ENCODE measurements at places on chromosomes 5 and 9.

DNA sequence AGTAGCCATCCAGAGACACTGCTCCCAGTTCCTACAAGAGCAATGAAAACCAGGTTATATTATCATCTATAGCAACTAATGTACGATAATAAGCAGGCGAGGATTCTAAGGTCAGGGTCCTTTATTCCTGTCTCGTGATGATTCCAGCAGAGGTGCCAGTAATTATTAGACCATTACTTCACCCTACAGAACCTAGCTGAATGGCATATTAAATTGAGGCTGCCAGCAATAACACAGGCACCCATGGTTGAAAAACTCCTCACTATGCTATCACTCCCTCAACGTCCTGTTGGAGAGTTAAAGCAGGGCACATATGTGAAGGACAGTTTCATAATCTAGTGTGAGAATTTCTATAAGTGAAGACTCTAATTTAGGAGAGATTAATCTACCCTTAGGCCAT is 29.7 kb downstream of the DCAF12 start:
- no peak for DNase-seq

DNA sequence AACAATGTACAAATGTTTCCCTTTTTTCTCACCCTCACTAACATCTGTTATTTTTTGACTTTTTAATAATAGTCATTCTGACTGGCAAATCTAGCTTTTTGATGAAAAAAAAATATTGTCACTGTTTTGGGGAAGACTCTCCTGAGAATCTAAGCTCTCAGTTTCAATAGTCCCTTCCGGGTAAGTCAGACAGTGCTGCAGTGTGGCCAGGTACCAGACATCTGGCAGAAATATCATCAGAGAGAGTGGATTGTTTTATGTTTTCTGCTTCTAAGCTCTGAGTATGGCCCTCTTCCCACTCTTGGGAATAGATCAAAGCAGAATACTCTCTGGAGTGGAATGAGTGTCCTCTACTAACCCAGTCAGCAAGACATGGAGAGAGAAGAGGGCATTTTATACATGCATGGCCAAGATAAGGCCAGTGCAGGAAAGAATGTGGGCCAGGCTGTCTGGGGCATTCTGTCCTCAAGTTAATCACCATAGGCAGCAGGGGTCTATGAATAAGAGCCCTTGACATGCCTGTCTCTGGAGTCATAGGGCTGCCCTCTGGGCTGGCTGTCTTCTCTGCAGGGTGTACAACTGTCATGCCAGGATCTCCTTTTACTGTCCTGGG is 38.5 kb upstream of the OR2S2 start:
- no peak for DNase-seq

DNA sequence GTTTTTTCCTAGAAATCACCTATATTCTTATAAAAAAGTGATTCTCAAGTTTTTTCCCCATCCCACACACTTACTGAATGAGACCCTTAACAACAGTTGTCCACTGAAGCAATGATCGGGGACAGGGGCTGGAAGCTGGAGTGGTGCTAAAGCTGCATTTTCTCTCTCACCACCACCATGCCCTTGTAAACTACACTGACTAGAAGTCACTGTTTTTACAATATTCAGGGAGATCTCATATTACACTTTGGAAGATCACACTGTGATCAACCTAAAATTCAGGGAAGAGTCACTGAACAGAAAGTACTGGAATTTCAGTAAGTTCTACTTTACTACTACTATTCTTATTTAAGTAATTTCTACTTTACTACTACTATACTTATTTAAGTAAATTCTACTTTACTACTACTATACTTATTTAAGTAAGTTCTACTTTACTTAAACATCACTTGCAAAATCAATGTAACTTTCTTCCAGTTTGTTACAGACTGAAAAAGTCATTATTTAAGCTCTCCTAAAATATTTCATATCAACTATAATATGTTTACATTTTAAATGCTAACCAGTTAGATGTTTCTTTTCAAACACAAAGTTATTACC is 164.3 kb downstream of the AGTPBP1 start:
- DNase-seq = no peak

DNA sequence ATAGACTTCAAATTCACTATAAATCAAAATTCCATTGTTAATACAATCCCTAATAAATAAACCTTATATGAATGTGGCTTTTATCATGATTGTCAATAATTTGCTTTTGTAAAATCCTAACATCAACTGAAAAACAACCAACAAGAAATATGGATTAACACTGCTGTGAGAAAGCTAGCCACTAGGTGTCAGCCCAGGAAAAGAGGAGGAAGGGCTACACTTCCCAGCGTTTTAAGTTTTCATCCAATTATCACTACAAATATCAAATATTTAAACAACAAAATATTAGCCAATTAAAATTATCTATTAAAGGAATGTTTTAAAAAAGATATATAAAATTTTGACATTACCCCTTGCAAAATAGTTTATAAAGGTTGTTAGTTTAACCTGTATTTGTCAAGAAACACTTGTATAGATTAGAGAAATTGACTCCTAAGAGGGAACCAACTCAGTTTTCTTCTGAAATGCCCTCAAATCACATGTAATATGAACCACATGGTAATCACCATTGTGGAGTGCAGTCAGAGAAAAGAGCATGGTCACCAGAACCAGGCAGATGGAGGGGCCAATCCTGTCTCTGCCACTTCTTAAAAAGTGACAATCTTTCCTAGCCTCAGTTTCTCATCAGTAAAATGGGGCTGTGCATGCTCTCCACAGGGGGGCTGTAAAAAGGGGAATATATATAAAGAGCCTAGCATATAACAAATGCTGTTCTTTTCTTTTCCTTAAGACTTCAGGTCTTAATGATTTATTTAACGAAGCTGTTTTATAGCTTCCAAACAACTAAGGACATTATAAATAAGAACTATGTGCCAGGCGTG is 188.2 kb downstream of the CRB2 start:
- no peak for DNase-seq

- no peak for DNase-seq
Measured at GRCh38 chr5:25649628-25650265, 1005.0 kb upstream of the CDH10 start.

DNA sequence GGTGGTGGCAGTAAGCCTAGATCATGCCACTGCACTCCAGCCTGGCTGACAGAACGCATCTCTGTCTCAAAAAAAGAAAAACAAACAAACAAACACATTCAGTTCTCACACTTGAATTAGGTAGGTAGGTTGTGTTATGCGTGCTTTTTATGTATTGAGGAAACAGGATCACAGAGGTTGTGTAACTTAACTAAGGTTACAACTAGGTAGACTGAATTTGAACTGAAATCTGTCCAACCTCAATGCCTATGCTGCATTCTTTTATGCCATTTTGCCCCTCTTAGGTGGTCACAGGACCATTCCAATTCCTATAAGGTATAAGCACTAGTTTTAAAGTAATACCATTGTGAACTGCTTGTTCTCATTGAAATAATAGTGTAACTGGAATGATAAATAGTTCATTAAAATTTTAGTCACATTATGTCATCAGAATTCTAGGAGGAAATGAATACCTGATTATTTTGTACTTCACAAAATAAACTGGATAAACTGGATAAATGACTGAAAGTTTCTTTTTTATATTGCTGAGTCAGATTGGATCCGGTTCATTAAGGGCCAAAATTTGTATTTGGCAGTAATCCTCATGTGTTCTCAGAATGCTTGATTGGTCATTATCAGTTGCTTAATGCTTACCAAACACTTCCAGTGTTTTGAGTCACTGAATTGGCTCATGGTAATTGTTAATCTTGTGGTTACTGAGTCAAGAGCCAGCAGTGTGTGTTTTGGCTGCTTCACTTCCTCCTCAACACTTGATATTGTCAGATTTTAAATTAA is 7.1 kb downstream of the UBAP1 start:
- DNase-seq = peak; percentile 87

DNA sequence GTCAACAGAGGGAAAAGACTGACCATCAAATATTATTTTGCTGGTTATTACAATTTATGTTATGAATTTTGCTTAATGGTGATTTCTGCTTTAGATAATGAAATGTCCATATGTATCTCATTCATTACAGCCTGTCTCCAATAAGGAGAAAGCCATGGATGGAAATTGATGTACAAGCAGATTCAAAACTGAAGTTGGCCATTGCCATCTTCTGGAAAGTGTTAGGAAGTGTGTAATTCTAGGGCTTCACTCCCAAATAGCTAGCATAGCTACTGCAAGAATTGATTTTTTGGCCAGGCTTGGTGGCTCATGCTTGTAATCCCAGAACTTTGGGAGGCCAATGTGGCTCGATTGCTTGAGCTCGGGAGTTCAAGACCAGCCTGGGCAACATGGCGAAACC is 45.8 kb downstream of the DYNC2I2 start:
- DNase-seq = no peak

DNA sequence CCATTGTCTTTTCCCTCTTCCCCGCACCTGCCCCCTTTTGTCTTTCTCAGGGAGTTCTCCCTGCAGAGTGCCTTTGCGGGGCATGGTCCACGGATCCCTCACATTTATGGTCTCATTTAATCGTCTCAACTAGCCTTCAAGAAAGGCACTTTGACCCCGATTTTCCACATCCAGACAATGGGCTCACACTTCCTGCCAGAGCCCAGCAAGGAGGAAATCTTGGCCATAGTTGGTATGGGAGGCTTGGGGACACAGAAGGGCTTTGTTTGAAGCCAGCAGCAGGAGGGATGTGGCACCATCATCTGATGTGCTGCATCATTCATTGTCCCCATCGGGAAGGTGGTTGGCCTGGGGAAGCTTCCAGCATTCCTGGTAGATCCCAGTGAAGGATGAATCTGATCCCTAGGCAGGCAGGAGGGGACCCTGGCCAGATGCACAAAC is 24.9 kb downstream of the GSN start:
- no peak for DNase-seq

DNA sequence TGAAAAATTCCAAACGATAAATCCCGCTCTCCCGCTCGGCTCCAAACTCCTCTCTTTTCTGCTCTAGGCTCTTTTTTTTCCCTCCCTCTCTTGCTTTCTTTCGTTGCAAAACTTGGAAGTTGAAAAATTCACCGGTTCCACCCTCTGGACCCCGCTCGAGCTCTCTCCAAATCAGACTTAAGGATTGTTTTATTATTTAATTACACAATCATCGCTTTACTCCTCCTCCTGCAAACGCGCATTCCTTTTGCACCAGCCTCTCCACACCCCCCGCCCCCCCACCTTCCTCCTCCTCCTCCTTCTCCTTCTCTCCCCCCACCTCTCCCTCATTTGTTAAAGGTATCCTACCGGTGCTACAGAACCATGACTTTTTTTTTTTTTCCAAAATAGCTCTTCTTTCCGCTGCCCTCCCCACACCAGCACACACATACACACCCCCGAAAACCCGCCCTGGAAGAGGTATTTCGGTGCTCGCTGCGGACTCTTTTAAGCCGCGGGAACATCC is 535 bp upstream of the NFIB start:
- peak; percentile 71 for DNase-seq

- DNase-seq = no peak
Measured at GRCh38 chr5:171268700-171269620, 40.1 kb upstream of the TLX3 start.

GRCh38 chr9:123686829-123687192 is 243.1 kb downstream of the DENND1A start:
- DNase-seq = no peak

DNA sequence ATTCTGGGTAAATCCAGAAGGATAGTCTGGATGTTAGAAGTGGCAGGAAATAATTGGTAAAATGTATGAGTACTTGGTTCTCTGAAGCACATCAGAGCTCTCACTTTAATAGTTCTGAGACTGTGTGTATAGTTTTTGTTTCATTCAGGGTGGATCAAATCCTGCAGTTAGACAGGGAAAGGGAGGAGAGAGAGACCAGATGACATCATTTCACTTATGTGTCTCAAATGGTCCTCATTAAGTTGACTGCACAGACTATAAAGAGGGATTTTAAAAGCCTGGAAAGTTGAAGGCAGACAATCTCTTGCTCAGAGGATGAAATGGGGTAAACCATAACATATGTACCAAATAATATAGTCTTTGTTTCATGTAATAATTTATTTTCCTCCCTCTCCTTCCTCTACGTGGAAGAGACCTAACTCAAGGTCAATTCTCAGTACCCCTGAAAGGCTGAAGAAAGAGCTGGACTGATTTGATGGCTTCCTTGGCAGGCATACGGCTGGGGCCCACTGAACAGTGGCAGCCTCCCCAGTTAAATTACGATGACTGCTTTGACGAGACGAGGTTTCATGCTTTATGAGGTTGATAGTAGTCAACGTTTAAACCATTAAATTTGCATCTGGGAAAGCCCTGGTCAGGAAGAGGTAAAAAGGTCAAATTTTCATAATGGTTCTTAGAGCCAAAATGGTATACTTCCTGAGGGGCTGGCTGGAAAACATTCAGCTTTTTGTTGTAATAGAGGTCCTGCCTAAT is 395.1 kb upstream of the RPS23 start:
- no peak for DNase-seq

Data from fibroblast of skin of left biceps (primary cell).